Endothelial cell of umbilical vein (primary cell): ENCODE measurements at places on chromosomes 7 and 10.
A peak's percentile ranks its signal among the peaks of the same experiment; 100 is the strongest.

- no peak for DNase-seq
These were observed 8.5 kb downstream of the CALHM2 start for GRCh38 chr10:103443475-103444185.

- no peak for DNase-seq
These were observed 197.5 kb downstream of the ARL4A start for GRCh38 chr7:12884856-12885440.

GRCh38 chr7:155947051-155947450 is 134.8 kb upstream of the SHH start:
- no peak for DNase-seq

DNA sequence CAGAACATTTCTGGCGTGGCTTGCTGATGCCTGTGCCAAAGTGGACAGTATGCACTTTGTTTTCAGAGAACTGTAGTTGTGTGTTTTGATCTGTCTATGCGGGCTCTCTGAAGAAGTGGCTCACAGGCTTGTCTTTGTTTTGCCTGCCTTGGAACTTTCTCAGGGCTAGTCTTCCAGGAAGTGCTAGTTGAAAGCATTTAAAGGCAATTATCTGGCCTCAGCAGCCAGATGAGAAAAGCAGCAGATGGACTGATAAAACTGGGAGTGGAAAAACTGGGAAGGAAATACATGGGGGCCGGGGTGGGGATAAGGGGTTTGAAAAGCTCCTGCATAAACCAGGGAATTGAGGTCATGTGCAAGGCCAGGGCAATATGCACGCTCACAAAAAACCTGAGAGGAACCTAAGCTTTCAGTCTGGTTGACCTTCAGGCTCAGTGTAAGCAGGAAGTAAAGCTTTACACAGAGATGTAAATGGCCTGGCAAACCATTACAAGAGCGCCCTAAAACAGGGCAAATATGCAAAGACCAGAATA is 94.5 kb downstream of the ZNF33B start:
- peak; percentile 56 for DNase-seq

GRCh38 chr7:72924733-72925545 is at the start of gene POM121:
TSS of gene POM121 (plus strand) at chr7:72925095. CDS start at chr7:72925122, 27 bp downstream.
- DNase-seq: peak; percentile 90

- peak; percentile 48 for DNase-seq
These were observed 87.7 kb upstream of the PDK4 start for GRCh38 chr7:95684037-95684436.

DNA sequence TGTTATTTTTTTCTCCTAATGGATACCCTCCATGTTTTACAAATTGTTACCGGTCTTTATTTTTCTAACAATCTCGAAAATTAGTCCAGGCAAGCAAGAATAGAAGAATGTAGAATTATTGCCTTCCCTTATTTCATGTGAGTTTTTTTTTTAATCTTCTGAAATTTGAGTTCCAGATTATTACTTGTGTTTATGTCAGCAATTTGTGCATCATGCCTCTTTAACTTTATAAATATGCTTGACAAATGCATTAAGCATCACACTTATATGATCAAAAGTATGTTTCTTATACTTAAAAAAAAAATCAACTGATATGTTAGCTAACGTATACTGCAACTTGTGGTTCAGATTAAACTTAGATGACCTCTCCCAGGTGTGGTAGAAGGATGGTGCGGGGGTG is 242.7 kb upstream of the VSTM2A start:
- DNase-seq: no peak

DNA sequence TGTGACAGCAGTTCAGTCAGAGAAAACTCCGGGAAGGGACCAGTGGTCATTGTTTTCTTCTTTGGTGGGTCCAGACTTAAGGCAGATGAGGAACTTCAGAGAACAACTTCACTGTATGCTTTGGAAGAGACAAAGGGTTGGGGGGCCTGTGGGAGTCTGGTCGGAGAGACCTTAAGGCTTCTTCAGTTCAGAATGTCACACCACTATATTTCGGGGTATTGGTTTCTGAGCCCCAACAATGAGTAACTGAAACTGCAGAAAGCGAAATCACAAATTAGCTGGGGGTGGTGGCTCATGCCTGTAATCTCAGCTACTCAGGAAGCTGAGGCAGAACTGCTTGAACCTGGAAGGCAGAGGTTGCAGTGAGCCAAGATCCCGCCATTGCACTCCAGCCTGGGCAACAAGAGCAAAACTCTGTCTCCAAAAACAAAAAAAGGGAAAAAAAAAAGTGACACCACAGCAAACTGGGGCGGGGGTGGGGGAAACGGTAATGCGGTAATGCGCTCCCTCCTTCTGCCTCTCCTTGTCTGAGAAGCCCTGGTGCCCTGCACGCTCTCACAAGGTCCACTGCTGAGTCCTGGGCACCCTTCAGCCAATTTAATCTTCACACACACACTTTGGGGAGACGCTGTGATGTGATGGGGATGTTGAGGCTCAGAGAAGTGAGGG is 2.2 kb upstream of the ADIRF start:
- no peak for DNase-seq

DNA sequence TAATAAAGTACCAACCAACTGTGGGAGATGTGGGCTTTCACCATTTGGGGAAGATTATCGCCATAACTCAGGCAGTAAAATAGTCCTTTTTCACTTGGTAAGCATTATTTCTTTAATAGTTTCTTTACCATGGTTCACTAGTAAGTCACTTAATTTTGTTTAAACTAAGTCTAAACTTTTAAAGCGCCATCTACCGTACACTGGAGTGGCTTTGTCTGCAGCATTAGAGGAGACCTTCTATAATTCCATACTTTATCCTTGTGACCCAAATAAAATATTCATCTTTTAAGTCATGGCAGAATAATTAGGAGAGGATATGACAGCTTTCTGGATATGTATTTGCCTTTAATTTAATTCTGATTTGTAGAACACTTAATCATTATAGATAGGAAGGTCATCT is 468.0 kb downstream of the MAGI2 start:
- no peak for DNase-seq

DNA sequence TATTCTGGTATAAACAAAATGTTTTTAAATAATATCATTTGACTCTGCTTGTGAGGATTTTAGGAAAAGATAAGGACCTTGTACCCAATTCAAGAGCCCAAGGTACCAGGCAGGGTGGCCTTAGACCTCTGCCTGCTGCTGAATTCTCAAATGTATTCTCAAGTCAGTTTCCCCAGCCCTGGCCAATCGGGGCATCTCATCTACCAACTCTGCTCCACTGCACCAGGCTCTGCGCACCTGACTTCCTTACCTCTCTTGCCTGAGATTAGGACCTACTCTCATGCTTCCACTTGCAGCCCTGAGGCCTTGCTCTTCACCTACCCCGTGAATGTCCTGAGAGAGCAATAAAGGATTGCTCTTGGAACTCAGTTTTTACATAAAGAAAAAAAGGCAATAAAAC is 69.6 kb upstream of the EZH2 start:
- no peak for DNase-seq

- DNase-seq: no peak
These were observed 80.4 kb downstream of the CHST15 start for GRCh38 chr10:124012991-124013390.

GRCh38 chr10:5449823-5450222 is 37.5 kb downstream of the NET1 start:
- peak; percentile 78 for DNase-seq

DNA sequence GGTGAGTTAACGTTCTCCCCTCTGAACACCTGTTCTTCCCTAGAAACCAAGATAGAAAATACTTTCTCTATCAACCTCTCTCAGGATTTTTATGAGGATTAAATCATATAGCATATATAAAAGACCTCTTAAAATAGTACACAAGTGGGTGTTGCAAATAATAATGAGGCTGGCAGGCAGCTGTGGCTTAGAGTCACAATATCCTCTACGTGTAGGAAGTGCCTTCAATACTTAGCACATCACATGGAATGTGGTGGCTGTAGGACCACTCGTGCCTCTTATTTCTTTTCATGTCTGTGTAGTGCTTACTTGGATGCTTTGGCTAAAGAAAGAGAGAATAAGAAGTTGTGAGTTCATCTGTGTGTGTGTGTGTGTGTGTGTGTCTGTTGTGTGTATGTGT is 96.3 kb downstream of the PRLHR start:
- no peak for DNase-seq

DNA sequence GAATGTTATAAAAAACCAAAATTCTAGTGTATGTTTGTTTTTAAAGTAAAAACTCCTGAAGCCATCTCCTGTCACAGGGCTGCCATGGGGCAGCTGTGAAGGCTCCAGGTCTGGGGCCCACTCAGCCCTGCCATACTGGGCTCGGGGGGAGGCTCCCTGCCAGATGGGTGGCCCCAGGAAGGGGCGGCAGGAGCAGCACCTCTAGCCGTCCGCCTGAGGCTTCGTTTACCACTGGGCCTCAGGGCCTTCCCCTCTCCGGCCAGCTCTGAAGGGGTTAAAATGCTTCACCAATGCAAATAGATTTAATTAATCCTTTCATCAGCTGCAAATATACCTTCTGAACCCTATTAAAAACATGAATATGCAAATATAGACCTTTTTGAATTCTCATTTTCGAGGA is 139.0 kb downstream of the ELFN1 start:
- DNase-seq: no peak

DNA sequence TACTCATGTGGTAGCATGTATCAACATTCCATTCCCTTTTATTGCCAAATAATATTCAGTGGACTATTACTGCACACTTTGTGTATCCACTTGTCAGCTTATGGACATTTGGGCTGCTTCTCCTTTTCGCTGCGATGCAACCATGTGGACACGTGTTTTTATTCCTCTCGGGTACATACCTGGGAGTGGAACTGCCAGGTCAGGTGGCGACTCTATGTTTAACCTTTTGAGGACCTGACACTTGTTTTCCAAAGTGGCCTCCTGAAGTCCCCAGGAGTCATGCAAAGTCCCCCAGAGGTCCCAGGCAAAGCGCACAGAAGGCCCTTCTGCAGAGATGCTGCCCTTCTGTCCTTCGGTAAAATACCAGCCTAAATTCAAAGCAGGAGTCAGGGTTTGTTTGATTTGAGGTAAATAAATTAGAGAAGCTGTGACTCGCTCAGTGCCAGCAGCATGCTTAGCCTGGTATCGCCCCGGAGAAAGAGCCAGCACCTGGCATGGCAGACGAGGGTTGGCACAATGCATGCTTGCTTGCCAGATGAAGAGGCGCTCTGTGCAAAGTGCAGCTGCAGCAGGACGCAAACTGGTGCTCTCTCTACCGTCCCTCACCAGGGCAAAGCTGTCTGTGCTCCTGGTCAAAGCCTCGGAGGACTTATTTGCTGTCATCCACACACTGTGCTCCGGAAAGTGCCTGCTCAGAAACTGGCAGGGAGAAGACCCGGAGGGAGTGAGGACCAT is 37.8 kb downstream of the HIPK2 start:
- no peak for DNase-seq

GRCh38 chr7:50281680-50282445 is 22.7 kb upstream of the IKZF1 start:
- no peak for DNase-seq

- peak; percentile 14 for DNase-seq
These were observed 601.3 kb downstream of the GALNT17 start for GRCh38 chr7:71733107-71733870.

DNA sequence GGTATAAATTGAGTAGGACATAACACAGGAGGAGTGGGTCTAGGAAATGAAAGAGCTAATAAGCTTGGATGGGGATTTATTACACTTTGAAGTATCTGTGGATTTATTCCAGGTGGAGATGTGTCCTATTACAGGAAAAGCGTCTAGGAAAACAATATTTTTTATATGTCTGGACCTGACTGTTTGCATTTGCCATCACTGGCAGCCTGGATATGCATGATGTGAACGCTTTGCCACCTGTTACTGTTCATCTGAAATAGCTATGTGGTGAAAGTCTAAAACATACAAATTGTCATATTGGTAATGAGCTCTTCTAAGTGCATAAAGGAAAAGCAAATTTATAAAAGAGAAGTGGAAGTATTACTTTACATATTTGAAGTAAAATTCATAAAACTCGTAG is 31.6 kb upstream of the AGMO start:
- DNase-seq: no peak

DNA sequence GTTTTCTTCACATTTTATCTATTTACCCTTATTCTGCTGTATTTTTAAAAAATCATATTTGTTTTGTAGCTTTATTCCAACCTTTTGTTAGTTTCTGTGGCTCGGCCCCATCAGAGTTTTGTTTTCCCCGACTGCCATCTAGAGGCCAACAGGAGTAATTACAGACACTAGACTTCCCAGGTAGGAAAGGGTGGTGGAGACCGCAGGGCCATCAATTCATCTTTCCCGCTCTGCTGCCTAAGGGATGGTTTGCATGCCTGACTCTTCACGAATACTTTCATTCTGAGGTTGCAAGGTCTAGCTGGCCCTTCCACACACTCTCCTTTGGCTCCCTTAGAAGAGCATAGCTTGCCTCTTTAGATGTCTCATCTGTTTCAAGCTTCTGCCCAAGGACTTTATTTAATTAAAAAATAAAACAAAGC is 38.3 kb downstream of the LYZL2 start:
- peak; percentile 65 for DNase-seq

DNA sequence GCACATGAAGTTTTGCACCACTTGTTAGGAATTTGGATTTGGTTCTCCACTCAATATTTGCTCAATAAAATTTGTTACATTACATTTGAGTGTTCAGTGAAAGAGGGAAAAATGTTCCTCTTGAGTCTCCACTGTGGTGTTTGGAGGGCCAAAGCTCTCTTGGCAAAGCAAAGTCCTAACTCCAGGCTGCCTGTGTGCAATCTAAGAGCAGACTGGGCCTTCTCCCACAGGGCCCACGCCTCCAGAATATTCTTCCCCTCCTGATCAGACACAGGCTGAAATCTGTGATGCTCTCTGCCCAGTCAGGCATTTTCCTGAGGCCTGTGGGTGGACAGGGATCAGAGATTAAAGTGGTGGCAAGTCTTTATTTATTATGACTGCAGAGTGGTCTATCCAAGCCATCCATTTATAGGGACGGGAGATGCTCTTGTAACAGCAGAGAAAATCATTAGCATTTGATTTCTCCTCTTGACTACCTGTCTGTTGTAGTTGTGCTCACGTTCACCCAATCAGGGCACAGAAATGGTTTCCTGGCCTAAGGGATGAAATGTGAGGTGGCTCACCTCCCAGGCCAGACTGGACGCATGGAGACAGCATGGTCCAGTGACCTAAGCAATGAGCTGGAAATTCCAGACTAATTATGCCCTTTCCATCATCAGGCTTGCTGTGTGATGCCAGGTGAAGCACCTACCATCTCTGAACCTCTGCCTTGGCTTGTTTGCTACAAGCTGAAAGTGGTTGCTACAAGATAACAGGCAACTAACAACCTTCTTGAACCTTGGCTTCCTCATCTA is 147.1 kb upstream of the NRBF2 start:
- DNase-seq: no peak

- DNase-seq: no peak
These were observed 16.7 kb downstream of the POR start for GRCh38 chr7:75931680-75932079.

DNA sequence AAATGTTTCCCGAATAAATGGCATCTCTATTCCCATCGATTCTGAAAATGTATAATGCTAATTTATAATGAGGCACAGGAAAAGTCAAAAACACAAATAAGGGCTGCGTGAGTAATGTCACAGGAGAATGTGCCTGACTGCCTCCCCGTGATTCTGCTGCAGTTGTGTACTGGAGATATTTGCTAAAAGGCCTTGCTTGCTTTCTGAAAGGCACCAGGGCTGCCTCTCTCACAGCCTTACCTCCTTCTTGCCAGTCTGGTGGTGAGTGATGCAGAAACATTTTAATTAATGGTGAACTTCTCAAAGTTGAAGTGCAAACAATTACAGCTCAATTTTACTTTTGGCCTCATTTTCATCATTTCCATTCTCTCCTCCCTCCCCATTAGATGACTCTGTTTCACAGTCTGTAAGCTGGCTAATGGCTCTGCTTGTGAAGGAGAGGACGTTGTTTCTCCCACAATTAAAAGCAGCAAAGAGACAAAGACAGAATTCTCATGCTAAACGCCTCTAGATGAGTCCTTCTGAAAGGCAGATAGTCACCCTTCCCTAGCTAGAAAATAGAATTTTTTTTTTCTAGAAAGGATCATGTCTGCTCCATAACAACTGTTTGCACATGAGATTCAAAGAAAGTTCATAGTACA is 377.6 kb downstream of the MDFIC start:
- no peak for DNase-seq
